ENCODE measurements at places on chromosomes 1 and 21.
A peak's percentile ranks its signal among the peaks of the same experiment; 100 is the strongest.

GRCh38 chr1:111422546-111423391 is 4.8 kb downstream of the OVGP1 start:
- DNase-seq = no peak

DNA sequence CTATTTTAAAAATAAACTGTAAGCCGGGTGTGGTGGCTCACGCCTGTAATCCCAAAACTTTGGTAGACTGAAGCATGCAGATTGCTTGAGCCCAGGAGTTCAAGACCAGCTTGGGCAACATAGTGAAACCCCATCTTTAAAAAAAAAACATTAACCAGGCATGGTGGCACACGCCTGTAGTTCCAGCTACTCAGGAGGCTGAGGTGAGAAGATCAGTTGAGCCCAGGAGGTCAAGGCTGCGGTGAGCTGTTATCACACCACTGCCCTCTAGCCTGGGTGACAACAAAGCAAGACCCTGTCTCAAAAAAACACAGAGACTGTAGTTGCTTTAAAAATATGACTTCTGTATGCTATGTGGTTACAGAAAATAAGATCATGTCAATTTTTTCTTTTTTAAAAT is 24.3 kb upstream of the LSS start:
- no peak for DNase-seq

DNA sequence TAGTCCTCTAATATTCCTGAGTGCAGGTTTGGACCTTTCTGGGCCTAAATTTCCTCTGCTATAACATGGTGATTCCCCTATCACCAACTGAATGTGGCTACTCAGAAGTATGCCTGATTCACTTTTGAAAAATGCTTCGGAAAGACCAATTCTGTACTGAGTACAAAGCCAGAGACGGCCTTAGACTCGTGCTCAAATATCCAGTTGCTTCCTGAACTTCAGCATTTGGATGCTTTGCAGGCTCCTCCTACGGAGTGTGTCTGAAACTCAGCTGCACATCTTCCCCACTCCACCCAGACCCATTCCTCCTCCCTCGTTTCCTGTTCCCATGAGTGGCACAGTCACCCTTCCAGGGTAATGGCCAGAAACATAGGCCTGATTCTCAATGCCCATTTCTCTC is 98.4 kb upstream of the GADD45A start:
- DNase-seq = no peak

DNA sequence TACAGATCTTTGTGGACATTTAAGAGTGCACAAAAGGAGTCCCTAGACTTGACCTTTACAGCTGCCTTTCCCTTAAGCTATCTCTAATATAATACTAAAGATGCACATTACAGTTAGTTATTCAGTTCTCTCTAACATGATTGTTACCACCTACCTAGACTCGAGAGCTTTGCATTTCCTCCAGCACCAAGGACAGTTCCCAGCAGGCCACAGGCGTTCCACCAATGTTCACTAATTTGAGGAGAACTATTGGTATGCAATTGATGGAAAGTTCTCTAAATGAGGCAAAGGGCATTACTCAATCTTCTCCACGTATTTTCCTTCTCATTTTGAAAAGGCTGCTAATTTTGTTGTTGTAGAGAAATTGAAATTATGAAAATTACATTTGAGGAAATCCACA is 5.4 kb upstream of the NTNG1 start:
- DNase-seq = no peak

DNA sequence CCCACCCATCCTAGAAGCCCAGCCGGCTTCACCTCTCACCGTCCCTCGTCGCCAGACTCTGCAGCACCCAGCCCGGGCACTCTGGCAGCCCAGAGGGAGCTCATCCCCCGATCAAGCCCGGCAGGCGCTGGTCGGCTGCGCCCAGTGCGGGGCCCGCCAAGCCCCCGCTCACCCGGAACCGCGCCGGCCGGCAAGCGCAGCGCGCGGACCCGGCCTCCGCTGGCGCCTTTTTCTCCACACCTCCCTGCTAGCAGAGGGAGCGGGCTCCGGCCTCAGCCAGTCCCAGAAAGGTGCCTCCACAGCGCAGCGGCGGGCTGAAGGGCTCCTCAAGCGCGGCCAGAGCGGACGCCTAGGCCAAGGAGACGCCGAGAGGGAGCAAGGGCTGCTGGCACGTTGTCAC is 2023.3 kb downstream of the NCAM2 start:
- DNase-seq = no peak

GRCh38 chr1:245173446-245174211 is 18.8 kb downstream of the KIF26B start:
- no peak for DNase-seq

DNA sequence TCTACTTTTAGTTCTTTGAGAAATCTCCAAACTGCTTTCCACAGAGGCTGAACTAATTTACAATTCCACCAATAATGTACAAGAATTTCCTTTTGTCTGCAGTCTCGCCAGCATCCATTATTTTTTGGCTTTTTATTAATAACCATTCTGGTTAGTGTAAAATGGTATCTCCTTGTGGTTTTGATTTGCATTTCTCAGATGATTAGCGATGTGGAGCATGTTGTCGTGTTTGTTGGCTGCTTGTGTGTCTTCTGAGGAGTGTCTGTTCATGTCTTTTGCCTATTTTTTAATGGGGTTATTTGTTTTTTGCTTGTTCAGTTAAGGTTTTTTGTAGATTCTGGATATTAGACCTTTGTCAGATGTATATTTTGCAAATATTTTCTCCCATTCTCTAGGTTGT is 131.5 kb downstream of the MAST2 start:
- no peak for DNase-seq

DNA sequence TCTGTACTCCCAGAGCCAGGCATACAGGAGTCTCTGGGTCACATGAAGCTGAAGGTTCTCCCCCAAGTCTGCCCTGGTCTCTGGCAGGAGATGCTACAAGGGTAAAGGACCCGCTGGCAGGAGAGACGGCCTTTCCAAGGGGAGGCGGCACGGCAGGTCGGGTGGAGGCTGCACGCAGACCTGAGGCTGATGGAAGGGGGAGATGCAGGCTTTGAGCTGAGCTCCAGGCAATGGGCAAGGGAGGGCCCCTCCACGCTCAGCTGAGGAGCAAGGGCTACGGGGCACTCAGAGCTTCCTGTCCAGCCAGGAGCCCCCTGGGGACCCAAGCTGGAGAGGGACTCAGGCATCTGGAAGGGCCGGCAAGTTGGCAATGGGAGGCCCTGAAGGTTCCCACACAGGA is 50.3 kb downstream of the MEGF6 start:
- DNase-seq = no peak

GRCh38 chr1:229972600-229973296 is 94.3 kb upstream of the GALNT2 start:
- no peak for DNase-seq

DNA sequence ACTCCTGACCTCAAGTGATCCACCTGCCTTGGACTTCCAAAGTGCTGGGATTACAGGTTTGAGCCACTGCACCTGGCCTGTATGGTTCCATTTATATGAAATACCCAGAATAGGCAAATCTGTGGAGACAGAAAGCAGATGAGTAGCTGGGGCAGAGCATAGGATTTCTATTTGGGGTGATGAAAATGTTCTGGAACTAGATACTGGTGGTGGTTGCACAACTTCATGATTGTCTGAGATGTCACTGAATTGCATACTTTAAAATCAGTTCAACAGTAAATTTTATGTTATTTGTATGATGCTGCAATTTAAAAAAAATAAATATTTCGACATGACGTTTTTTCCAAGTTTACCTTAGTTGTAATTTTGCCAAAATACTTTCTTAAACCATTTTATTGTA is 23.9 kb downstream of the ITSN1 start:
- DNase-seq = no peak

GRCh38 chr1:23473037-23473800 is 10.8 kb downstream of the ASAP3 start:
- no peak for DNase-seq

DNA sequence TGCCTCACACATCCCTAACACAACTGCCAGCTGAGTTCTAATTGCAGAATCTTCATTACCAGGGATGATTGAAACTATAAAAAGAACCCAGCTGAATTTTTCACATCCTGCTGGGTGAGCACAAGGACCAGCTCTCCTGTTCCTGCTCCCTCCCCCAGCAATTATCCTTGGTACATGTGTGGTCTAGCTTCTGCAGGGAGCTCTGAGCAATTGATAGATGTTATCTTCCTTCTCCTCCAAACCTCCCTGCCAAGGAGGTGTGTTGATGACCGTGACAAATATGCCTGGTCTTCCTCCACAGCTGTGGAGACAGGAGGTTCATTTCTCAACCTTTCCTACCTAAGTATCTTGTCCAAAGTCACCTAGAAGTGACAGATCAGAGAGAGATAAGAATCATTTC is 65.3 kb upstream of the MAN1A2 start:
- DNase-seq = no peak

GRCh38 chr1:8348047-8348776 is 30.3 kb downstream of the SLC45A1 start:
- no peak for DNase-seq

- DNase-seq = no peak
Observed at GRCh38 chr1:207787776-207788175, 35.9 kb downstream of the CD46 start.

DNA sequence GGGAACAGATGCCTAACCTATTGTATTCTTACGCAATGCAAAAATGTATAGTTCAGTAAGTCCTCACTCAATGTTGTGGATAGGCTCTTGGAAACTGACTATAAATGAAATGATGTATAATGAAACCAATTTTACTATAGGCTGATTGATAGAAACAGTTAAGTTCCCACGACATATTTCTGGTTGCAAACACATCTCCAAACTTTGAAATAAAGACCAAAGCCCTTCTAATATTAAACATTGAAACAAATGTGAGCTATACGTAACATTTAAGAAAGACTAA is 29.1 kb downstream of the MAP3K21 start:
- DNase-seq = no peak

DNA sequence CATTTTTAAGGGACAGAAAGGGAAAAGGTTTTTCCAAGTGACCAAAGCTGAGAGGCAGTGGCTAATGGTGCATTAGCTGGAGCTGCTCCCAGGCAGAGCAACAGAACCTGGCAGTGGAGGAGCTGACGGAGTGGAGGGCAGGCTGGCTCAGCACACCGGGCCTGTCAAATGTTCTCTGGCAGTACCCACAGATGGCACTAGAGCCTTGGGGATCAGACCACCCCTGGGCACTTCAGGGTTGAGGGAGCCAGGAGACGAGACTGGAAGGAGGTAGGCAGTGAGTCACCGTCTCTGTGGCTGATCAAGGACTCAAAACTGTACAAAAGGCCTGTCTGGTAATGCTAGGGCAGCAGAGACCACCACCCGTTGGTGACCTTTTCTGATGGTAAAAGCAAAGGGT is 121.7 kb upstream of the KIAA0040 start:
- DNase-seq = no peak

- DNase-seq = no peak
Observed at GRCh38 chr21:27953340-27954045, 986.6 kb upstream of the ADAMTS5 start.

GRCh38 chr1:30695439-30695841 is 27.9 kb downstream of the MATN1 start:
- DNase-seq = no peak

DNA sequence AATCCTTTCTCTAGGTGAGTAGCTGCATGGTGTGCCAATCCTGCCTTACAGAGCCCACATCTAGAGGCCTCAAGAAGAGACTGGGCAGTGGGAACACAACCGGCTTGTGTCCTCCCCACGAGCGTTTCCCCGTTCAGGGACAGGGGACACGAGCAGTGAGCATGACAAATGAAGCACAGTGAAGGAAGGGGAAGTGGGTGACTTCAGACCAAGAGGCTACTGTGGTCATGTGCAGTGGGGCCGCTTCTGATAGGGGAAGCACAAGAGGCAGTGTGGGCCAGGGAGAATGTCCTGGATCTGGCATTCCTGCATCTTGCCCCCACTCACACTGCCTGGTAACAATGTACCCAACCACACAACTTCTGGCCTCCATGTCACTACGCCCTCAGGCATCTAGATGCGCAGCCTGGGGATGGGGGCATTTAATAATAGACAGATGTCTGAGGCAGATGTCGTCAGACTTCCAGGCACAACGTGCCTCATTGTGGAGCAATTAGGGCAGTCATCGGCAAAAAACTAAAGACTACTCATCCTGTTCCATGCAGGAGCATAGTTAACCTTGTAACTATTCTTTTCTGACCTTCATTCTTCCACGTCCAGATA is 155.6 kb upstream of the NBPF11 start:
- no peak for DNase-seq

- DNase-seq = no peak
Observed at GRCh38 chr1:51048670-51049069, 53.4 kb upstream of the C1orf185 start.

DNA sequence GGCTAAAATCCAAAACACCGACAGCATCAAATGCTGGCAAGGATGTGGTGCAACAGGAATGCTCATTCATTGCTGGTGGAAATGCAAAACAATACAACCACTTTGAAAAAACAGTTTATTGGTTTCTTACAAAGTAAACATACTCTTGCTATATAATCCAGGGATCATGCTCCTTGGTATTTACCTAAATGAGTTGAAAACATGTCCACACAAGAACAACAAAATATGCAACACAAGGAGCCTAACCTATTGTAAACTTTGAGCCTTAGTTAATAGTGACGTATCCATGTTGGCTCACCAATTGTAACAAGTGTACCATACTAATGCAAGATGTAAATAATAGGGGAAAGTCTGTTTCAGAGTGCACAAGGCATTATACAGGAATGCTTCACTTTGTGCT is 37.2 kb upstream of the PGBD5 start:
- DNase-seq = no peak

- no peak for DNase-seq
Observed at GRCh38 chr21:45080639-45081414, 6.4 kb downstream of the ADARB1 start.

DNA sequence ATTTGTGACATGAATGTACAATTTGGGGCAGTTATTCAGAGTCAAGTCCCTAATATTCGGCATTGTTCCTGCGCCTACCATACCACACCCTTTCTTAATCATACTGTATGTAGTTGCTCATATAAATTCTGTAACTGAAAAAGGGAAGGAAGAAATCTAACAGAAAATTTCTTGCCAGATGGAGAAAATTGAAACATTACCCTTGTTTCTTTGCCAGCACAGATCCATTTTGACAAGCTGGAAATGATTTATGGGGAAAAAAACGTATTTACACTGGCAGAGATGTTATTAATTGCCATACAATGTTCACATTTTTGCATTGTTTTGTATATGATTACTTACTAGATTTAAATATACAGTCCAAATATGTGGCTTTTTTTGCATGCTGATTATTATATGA is 363.8 kb upstream of the PKN2 start:
- DNase-seq = no peak

DNA sequence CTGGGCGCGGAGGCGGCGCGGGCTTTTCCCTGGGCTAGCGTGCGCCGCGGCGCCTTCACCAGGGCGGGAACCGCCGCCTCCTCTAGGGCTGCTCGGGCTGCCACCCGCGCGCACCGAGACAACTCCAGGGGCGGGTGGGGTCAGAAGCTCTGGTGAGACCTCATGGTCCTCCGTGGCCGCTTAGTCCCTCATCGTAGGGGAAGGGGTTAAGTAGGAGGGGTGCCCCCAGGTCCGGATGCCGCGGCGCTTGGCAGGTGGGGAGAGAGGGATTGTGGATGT is 559 bp downstream of the SERTAD4 start:
- no peak for DNase-seq

GRCh38 chr1:246794048-246794827 is 70.0 kb downstream of the SCCPDH start:
- DNase-seq = no peak

- no peak for DNase-seq
Observed at GRCh38 chr1:68202239-68202832, 30.0 kb downstream of the WLS start.

GRCh38 chr1:99537886-99538617 is 107.9 kb upstream of the PALMD start:
- no peak for DNase-seq

- peak; percentile 33 for DNase-seq
Observed at GRCh38 chr1:200877839-200878551, 5.2 kb downstream of the GPR25 start.
